AG08395 (cell line): ENCODE measurements at places on chromosomes 16 and 17.

GRCh38 chr17:49337884-49338283 is 24.2 kb downstream of the ZNF652 start:
- DNase-seq = no peak

GRCh38 chr17:9206741-9207332 is 185.5 kb downstream of the NTN1 start:
- DNase-seq = no peak

- no peak for DNase-seq
Observed at GRCh38 chr17:75981019-75981615, 2.1 kb downstream of the TEN1 start.

DNA sequence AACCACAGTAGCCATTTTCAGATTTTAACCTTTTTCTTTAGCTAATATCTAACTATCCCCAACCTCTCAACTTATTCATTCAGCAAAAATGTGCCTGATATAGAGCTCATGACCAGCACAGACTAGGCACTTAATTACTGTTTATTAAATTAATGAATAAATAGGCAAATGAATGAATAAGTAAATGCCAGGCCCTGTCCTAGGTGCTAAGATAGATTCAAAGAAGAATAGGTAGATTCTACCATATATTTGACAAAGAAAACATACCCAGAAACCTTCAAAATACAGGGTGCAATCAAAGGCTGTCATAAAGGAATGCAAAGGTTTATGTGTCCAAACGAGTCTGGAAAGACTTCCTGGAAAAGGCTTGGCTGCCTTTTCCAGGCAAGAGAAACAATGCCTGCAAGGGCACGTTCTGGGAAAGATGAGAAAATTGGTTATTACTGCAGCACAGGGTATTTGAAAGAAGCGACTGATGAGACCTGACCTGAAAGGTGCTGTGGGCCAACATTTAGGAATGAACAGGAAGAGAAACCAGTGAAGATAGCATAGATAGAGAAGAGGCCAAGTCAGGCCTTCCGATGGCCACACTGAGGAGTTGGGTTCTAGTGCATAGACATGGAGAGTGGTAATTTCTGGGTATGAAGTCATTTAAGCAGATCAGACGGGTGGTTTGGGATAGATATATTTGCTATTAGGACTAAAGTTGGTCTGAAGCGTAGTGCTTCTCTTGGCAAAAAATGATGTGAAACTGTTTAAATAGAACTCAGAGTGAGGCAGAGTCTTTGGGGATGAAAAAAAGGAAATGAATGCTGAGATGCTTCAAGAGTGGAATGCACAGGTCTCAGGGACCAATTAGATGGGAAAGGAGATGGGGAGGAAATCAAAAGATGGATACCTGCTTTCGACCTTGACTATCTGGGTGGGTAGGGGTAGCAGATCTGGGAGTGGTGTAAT is 11.4 kb upstream of the CCL2 start:
- no peak for DNase-seq

DNA sequence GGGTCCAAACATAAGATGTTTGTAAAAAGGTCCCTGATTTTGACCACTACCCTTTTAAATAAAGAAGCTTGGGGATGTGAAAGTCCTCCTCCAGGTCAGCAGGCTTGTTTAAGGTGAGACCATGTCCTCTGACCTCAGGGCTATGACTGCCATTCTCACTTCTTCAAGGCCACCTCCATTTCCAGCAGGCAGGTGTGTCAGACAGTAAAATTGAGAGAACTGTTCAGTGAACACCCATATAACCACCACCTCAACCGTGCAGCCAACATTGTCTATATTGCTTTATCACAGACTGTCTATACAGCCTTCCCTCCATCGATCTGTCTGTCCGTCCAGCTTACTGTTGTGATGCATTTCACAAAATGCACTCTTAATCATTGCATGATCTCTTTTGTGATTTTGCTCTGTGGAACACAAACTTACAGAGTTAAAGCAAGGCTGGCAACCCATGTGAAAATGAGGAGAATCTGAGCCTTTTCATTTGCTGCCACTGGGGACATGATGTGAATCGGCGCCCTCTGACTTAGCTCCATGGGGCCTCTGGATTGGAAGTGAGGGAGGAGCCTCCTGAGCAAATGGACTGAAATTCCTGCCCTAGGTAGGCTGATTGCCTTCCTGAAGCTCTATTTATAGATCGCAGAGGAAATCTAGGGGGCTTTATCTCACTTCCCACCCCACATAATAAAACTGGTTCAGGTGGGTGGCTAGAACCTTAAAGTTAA is 53.8 kb downstream of the ZNRF1 start:
- no peak for DNase-seq

DNA sequence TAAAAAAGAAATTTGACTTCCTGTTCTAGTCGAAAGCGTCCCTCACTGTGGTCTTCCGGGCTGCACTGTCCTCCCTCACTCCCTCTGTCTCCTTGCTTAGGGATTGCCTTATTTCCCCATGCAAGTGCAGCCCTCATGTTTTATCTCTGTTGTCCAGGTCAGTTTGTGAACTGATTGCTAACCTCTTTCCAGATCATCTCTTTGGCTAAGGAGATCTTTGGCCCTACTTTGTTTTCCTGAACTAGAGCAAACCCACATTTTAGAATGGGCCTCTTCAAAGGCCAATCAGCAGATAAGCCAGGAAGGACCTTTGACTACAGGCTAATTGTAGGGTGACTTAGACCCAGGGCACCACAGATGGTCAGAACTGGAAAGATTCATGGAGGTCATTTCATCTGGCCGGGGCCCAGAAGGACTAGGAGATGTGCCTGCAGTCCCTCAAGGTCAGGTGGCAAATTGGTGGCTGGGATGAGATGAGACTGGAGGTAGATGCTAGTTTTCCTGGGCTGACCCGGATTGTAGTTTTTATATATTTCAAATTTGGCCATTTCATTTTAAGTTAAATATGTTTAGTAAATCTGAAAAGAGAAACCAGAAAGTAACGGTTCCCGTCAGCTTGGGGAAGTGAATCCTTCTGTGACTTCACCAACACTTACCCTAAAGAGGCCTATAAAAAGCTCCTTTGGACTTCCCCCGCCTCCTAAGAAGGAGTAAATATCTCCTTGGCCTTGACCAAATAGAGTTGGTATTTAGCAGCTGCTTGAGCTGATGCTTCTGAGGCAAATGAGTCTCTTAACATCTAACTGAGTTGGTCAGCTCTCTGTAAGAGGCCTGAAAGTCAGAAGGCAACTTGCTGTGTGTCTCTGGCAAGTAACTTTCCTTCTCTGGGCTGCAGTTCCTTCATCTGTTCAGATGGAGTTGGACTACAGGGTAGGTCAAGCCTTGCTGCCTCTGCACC is 6.2 kb upstream of the SLC25A19 start:
- DNase-seq = no peak

DNA sequence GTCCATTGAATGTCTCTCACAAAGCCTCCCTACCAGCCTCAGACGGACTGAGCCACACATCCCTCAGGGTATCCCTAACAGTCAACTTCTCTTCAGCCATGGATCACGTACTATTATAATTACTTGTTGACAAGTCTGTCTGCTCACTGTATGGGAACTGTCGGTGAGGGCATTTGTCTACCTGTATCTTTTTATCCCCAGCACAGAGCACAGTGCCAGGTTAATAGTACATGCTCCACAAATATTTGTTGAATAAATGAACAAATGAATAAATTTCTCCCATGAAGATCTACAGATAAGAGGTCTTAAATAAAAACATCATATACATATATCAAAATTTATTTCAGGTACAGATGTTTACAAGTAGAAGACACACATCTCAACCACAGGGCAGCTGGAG is 414.0 kb downstream of the SOX9 start:
- DNase-seq = no peak

- no peak for DNase-seq
Observed at GRCh38 chr16:48820379-48820778, 210.4 kb upstream of the N4BP1 start.

DNA sequence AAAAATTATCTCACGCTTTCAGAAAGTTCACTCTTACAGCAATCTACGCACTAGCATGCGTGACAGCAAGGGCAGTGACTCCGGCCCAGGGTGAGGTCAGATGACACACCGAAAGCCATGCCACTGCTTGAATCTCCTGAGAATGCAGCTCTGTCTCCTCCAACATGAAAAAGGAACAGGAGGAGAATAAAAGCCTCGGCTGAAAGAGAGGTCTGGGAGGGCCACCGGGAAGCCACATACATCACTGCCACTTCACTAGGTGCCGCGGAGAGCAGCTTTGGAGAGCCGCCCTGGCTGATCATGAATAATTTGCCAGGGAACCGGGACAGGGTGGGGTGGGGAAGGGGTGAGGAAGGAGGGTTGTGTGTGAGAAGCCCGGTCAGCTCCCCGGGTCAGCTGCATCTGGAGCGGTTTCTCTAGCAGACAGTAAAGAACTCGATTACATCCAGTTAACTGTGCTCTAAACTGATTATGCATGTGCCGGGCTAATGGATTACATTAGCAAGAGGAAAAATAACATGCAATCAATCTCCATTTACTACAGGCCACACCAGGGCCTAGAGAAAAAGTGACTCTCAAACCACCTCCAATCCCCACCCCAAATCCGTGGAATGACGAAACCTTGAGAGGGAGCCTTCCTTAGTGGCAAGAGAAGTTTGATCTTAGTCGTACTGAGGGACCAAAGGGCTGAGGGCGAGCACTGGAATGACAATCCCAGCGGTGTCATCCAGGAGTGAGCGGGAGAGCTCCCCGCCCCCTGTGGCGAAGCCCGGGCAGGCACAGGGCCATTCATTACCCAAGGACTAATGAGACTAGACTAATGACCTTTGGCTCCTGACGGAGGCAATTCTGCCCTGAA is 100.3 kb downstream of the ZFHX3 start:
- DNase-seq = no peak
